ENCODE measurements at places on chromosomes 16 and 17.

DNA sequence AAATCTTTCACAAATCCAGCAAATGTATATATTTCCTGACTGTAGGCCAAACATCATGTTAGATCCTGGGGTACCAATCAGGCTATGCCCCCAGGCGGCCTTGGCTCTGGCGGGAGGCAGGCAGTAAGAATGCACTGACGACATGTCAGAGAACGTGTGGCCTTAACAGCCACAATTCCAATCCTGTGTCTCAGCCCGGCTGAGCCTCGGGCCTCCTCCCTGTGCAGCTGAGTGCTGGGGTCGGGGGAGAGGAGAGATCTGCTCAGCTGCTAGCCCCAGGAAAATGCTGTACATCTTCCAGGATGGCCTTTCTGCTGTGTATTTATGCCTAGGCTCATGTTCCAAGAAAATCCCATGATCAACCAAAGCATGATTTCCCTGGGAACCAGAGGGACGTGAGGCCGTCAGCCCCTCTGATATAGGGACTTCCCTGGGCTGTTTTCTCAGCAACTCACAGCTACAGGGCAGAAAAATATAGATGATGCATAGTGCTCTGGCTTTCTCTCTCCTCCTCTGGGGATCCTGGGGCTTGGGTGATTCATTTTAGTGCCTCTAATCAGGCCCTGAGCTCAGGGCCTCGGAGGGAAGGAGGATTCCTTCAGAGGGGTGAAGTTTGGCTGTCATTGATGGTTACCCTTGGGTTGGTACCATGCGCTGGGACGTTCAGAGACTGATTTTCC lies 604.0 kb downstream of the HS3ST4 start:
- no peak for DNase-seq

DNA sequence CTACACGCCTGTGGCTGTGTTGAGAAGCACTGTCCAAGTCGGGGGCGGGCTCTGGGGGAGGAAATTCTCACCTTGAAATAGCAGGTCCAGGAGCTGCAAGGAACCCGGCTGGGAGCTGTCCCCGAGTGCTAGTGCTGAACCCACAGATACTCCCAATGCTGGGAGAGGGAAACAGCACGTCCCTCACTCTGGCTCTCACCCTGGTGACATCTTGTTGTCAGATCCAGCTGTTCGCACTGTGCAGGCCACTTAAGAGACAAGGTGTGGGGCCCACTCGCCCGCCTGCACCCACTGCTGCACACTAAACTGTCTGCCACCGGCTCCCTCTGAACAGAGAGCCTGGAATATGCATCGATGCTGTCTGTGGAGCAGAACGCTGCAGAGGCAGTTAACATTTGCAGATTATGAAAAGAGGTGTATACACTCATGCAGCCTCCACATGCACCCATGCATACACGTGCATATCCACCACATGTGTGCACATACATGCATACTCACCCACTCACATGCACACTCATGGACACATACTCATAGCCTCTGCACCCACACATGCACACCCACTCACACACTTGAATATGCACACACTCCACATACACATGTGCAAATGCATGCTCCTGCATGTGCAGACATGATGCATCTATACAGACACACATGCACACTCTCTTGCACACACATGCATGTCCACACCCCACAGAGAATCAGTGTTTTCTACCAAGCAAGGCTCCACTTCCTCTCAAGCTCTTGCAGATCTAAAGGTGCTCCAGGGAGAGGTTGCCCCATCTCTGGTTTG lies 42.0 kb downstream of the MGAT5B start:
- DNase-seq: peak; percentile 4

- DNase-seq: no peak
Observed at GRCh38 chr16:3188925-3189825, 1.2 kb downstream of the OR1F1 start.

DNA sequence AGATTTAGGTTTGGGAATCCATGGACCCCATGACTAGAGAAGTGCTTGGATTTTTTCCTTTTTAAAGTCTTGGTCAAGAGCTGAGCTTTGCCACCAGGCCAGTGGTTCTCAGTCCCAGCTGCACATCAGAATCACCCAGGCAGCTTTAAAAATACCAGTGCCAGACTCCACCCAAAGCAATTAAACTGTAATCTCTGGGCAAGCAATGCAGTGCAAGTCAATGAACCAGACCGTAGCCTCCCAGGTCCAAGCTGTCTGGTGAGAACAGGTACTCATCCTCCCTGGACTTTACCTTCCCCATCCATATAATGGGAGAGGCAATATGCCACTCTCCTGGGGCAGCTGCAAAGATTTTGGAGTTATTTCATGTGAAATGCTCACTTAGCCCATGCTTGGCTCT lies 223.1 kb upstream of the CDH5 start:
- DNase-seq: no peak

- no peak for DNase-seq
Observed at GRCh38 chr16:19274165-19274797, 11.2 kb upstream of the CLEC19A start.

GRCh38 chr17:12509801-12510200 lies 155.9 kb upstream of the MYOCD start:
- DNase-seq: no peak

- no peak for DNase-seq
Observed at GRCh38 chr17:6019959-6020358, 50.2 kb upstream of the WSCD1 start.

GRCh38 chr17:81414756-81415516 lies 19.7 kb downstream of the BAHCC1 start:
- no peak for DNase-seq

DNA sequence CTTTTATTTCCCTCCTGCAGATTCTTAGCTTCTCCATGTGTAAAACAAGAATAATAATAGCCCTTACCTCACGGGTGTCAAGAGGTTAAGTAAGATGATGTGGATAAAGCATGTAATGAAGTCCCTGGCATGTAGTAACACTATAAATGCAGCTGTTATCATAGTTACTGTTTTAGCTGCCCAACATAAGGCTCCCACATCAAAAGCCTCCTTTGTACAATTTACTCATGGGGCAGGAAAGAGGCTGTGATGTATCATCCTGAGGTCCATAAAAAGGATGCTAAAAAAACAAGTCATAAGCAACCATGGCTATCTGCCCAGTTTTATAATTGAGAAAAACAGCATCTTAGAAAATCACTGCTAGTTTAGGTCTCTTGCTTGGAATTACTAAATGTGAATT lies 339.7 kb downstream of the CA10 start:
- DNase-seq: no peak

DNA sequence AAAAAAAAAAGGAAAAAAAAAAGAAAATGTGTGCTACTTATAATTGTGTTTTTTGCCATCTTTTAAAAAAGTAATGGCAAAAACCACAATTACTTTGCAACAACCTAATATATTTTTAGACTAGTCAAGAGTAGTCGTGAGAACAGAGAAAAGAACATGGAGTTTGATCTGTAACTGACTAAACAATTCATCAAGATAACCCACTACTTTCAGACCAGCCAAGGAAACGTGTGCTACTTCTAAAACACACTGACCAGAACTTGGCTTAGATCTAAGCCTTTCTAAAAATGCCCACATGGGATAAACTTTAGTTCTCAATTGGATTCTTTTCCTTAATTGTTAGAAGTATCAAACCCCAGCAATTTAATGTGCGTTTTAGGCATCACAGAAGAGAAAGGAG lies 616 bp downstream of the PECAM1 start:
- no peak for DNase-seq

DNA sequence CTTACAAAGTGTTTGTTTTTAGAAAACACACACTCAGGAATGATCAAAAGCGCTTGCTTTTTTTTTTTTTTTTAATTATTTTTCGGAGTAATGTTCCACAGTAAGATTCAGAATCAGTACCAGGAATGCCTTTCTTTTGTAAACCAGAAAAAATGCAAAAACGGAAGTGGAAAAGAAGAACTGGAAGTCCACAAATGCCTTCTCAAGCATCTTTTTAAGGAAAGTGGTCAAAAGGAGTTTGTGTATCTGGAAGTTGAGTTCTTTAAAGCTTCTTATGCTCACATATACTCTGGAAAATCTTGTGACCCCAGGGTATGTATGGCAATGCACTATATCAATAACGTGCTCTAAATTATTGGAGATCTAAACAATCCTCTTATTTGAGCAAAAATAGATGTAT lies 126.0 kb downstream of the ABCA8 start:
- no peak for DNase-seq

- DNase-seq: no peak
Observed at GRCh38 chr17:40486522-40487370, 14.7 kb downstream of the TNS4 start.

DNA sequence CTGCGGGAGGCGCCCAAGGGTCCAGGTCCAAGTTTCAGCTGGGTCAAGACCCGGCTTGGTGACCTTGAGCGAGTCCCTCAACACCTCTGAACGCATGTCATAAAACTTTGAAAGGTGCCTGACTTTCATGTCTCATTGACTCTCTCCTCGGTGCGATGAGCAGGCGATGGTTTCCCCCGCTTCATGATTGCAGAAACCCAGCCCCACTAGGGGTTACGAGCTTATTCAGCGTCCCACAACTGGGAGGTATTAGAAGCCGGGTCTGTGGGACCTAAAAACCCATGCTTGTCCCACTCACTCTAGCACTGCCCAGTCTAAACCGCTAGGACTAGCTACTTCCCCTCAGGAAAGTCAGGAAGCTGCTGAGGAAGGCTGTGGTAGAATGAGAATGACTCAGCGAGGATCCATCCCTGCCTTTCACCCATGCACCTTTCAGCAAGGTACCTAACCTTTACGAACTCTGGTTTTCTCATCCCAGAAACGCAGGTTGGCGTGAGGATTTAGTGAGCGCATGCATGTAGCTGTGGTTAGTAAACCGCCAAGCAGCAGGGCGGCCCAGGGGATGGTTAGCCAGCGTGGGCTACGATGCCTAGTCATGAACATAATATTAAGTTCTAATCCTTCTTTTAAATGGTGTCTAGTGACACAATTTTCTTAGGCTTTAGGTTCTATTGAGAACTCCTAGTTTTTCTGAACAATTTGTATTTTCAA lies 26.2 kb upstream of the RFFL start:
- DNase-seq: peak; percentile 12

DNA sequence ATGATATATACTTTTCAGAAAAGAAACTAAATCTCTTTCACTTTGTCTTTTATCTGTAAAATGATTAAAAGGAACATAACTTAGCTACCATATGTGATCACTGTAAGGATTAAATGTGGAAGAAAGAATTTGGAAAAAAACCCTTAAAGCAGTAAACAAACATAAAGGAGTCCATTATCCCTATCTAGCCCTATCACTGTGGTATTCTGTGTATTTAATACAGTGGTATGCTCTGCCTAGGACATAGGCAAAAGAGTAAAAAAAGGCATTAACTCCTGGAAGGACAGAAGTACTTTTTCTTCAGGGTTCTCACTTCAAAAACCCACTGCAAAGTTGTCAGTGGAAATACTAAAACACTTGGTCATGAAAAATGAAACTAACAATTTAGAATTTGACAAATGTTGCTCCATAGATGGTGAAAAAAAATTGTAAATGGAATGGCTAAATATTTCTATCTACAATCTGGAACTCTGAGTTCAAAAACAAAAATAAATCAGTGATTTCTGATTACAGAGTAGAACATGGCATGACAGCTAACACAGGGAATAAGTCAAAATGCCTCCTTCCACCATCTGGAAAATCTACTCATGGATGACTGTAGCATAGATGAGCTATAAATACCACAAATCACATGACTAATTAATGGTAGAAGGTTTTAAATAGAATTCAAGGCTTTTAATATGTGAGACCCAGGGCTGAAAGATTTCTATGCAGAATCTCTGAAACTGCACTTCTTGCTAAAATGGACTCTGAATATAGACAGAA lies 140.1 kb downstream of the ITFG1 start:
- DNase-seq: no peak

DNA sequence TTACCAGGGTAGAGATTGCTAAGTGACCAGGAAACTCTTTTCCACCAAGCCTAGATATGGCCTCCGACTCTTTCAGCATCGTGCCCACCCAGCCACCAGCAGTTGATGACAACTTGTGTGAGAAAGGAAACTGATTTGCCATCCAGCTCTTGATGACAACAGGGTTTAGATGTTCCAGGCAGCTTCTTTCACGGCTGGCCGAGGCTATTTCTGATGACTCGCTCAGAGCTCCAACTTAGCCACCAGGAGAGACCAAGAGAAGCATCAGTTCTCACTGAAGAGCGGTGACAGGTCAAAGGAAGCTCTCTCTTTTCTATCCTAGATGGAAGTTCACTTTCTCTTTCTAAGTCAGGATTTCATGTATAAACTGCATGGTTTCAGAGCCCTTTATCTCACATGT lies 61.2 kb downstream of the MPHOSPH6 start:
- DNase-seq: no peak

GRCh38 chr17:8320990-8321389 lies 10.9 kb downstream of the ARHGEF15 start:
- DNase-seq: no peak

- DNase-seq: no peak
Observed at GRCh38 chr16:89036776-89037175, 56.9 kb upstream of the ACSF3 start.

DNA sequence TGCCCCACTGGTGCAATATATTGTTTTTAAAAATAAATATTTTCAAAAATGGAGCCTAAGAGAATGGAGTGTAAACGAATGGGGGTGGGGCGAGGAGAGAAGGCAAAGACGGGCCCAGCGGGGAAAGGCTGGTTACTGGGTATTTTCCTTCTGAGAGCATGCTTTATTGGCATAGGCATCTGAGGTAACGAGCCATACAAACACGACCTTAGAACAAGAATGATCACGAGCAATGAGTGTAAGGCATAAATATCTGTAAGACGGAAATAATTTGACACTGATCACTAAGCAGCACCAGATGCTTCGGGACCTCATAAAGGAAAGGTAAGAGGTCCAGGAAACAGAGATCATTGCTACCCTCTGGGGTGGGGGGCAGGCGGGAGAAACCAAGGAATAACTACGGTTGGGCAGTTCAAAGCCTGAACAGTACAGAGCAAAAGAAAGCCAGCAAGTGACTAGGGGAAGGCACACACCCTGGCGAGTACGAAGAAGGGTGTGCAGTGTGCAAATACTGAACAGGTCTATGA lies 959 bp downstream of the SSH2 start:
- no peak for DNase-seq

DNA sequence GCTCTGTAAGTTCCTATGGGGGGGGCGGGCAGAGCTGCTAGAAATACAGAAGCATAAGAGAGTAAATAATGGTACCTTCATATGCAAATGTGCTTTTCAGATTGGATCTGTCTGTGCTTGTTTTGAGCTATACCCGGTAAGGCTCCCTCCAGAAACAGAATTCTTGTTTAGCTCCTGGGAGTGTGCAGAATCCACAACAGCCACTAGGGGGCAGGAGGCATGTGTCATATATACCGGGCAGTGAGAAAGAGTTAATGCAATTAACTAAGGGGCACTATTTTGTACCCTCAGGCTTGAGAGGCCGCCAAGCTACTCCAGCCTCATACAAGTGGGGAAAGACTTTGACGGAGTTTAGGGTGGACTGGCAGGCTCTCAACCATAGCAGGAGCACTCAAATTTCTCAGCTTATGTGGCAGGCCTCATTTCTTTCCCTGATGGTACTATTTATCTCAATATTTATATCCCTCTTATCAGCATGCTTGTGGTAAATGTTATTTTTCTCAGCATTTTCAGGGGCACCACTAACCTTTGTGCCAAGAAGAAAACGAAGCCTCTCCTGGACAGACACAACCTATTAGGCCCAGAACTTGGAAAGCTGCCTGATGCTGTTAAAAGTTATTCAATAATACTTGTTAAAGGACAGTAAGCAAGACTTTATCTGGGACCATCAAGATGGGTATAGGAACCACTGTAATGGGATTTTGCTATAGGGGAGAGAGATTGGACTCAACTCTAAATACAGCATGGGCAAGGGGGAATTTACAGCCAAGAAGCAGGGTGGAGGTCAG lies 10.7 kb upstream of the CENPV start:
- peak; percentile 67 for DNase-seq
